Endothelial cell of umbilical vein (primary cell): ENCODE measurements at places on chromosomes 4 and X. TPM values are rescaled to one million over a fixed set of nuclear protein-coding genes. Genes with fewer than 3 reads are reported as not detected.
A peak's percentile ranks its signal among the peaks of the same experiment; 100 is the strongest.

GRCh38 chrX:13364230-13364857 lies 44.5 kb upstream of the ATXN3L start:
- no peak overlapping the region for H3K27ac ChIP-seq
- no peak overlapping the region for H3K4me3 ChIP-seq
- no peaks in the 10 kb centered on the region for H3K36me3 ChIP-seq
- peak; percentile 4 for DNase-seq
- no peaks in the 10 kb centered on the region for H3K4me1 ChIP-seq

- no peak for DNase-seq
- H3K27me3 ChIP-seq: no peaks in the 10 kb centered on the region
- no peak overlapping the region for H3K4me3 ChIP-seq
- H3K4me1 ChIP-seq: no peaks in the 10 kb centered on the region
Observed at GRCh38 chr4:113186913-113187312, 137.5 kb downstream of the ANK2 start.

GRCh38 chrX:40579900-40580536 lies 752 bp upstream of the ATP6AP2 start:
- H3K36me3 ChIP-seq: no peaks in the 10 kb centered on the region
- H3K4me1 ChIP-seq: peaks cover 10% of the 10 kb centered on the region
- DNase-seq: peak; percentile 0
- peak overlapping the region; percentile 8 for H3K27ac ChIP-seq

The CDKL2 gene
- 0.55 and 0.99 TPM in 2 replicates for total RNA-seq

DNA sequence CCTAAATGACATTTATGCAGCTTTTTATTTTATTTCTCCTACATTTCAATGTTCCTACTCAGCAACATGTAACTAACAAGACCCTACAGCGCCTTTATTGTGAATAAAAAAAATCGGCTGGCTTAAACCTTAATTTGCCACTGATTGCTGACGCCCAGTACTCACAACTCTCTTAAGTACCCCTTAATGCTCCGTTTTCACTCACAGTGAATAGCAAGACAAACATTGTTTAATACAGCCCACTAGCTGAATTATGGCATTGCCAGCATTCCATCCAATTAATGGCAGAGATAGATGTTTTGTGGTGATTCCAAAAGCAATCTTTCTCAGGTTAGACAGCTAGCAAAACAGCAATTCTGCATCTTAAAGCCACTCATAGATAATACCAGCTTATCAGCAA lies 61.1 kb downstream of the PPARGC1A start:
- H3K27ac ChIP-seq: no peak overlapping the region
- H3K4me1 ChIP-seq: no peaks in the 10 kb centered on the region
- DNase-seq: no peak

The GSPT2 gene
- 7.5 TPM in 2 replicates for total RNA-seq

- H3K36me3 ChIP-seq: no peaks in the 10 kb centered on the region
- H3K4me1 ChIP-seq: no peaks in the 10 kb centered on the region
- no peak for DNase-seq
- H3K27ac ChIP-seq: no peak overlapping the region
- H3K4me3 ChIP-seq: no peak overlapping the region
- H3K27me3 ChIP-seq: no peaks in the 10 kb centered on the region
Observed at GRCh38 chr4:26351685-26352084, 30.9 kb downstream of the RBPJ start.

The SORCS2 gene
- total RNA-seq: 0.14 TPM in 1 of 2 replicates, not detected in the other

The SMIM10 gene
- total RNA-seq: 1.3 and 2.7 TPM in 2 replicates

The MAP9 gene
- 1.1 and 1.3 TPM in 2 replicates for total RNA-seq
